RPMI7951 (cell line): ENCODE measurements at places on chromosomes 3 and 15. TPM values are rescaled to one million over a fixed set of nuclear protein-coding genes. Genes with fewer than 3 reads are reported as not detected.

DNA sequence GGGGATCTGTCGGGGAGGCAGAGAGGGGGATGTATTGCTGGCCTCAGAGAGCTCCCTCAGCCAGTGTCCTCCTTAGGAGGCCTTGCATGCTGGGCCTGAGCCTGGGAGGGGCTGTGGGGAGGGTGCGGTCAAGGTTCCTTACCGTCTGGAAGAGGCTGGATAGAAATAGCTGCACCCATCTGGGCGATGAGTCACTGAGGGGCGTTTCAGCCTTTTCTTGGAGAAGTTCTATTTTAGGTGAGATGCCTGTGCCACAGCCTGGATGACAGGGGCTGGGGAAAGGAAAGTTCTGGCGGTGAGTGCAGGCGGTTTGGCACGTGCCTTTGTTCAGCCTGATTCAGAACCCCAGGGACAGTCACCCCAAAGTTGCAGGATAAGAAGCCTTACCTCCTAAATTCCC lies 35.7 kb upstream of the APEH start:
- DNase-seq, result peak; percentile 89

DNA sequence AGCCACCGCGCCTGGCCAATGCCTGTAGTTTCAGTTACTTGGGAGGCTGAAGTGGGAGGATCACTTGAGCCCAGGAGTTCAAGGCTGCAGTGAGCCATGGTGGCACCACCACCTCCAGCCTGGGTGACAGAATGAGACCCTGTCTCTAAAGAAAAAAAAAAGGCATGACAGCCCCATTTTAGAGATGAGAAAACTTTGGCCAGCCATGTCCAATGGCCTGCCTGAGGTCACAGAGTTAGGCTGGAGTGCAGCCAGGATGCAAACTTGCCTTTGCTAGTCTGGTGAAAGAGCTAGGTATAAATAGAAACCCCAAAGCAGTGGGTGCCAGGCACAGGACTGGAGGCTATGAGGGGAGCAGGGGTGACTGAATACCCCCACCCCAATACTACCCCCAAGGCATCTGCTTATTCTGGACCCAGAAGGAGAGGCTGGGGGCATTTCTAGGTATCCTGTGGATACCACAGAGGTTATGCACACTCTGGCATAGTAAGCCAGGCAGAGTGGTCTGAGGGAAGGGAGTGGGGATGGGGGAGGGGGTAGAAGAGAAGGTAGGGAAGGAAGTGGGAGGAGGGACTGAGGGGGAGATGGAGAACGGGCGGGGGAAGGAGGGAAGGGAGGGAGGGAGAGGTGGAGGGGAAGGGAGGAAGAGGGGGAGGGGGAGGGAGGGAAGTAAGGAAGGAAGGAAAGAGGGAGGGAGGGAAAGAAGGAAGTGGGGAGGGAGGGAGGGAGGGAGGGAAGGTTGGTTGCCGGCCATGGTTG lies 16.2 kb upstream of the C15orf39 start:
- DNase-seq, result no peak

- DNase-seq, result no peak
Observed at GRCh38 chr3:43998370-43998835, 243.3 kb upstream of the TOPAZ1 start.

GRCh38 chr3:52149021-52149420 lies 5.2 kb downstream of the POC1A start:
- no peak for DNase-seq

- DNase-seq, result peak; percentile 67
Observed at GRCh38 chr15:70259028-70259424, 161.3 kb upstream of the TLE3 start.

DNA sequence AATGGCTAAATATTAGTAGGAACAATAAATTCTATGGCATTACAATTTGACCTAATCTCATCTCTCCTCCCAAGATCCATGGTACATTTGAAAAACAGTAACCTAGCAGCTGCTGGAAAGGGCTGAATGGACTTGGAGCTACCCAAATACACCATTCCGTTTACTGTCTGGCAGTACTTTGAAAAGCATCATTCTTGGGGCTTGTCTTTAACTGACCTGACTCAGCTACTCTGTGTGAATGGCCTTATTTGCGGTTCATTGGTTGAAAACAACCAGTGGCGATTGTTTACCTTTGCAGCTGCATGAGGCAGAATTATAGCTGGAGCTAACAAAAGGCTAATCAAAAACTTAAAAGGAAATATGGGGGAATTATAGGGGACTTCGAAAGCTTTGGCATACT lies 311.2 kb upstream of the MCTP2 start:
- no peak for DNase-seq

DNA sequence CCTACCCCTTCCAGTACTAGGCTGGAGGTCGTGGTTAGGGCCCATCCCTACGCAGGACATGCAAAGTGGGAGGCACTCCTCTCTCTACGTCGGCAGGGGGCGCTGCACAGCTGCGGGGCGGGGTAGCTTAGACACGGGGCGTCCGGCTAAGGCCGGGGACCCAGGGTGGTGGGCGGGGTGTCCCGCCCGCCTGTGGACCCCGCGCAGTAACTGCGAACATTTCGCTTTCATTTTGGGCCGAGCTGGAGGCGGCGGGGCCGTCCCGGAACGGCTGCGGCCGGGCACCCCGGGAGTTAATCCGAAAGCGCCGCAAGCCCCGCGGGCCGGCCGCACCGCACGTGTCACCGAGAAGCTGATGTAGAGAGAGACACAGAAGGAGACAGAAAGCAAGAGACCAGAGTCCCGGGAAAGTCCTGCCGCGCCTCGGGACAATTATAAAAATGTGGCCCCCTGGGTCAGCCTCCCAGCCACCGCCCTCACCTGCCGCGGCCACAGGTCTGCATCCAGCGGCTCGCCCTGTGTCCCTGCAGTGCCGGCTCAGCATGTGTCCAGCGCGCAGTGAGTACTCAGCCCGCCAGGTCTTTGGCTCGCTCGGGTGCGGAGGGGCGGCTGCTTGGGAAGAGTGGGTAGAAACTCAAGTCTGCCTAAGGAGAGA lies at the start of gene IL12A:
Gene IL12A (plus strand): TSS at position 219 of the 655 bp plus-strand sequence.
- DNase-seq, result peak; percentile 66

The NKTR gene
- 21.5 and 28.0 TPM in 2 replicates for total RNA-seq

The GOLGA6L10 gene
- total RNA-seq, result 0.10 and 0.24 TPM in 2 replicates

The TGFBR2 gene
- total RNA-seq, result 121 and 132 TPM in 2 replicates
